Iris pigment epithelial cell (primary cell): ENCODE measurements at places on chromosomes 5 and 9.

DNA sequence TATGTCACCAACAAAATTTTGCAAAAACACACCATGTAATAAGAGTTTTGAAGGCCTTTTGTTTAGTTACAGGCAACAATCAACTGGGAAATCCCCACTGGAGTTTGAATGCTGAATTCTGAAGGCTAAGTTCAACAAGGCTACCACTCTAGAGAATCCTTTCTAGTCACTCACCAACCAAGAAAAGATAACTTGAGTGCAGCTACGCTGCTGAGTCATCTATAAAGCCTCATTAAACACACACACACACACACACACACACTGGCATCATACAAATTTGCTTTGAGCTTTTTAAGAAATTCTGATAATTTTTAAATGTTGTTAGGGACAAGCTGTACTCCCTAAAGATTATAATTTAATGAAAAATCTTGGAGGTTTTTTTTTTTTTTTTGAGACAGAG, 219.6 kb downstream of the DENND1A start:
- peak; percentile 93 for DNase-seq

GRCh38 chr5:149268928-149269557, 2.6 kb upstream of the AFAP1L1 start:
- peak; percentile 56 for DNase-seq

DNA sequence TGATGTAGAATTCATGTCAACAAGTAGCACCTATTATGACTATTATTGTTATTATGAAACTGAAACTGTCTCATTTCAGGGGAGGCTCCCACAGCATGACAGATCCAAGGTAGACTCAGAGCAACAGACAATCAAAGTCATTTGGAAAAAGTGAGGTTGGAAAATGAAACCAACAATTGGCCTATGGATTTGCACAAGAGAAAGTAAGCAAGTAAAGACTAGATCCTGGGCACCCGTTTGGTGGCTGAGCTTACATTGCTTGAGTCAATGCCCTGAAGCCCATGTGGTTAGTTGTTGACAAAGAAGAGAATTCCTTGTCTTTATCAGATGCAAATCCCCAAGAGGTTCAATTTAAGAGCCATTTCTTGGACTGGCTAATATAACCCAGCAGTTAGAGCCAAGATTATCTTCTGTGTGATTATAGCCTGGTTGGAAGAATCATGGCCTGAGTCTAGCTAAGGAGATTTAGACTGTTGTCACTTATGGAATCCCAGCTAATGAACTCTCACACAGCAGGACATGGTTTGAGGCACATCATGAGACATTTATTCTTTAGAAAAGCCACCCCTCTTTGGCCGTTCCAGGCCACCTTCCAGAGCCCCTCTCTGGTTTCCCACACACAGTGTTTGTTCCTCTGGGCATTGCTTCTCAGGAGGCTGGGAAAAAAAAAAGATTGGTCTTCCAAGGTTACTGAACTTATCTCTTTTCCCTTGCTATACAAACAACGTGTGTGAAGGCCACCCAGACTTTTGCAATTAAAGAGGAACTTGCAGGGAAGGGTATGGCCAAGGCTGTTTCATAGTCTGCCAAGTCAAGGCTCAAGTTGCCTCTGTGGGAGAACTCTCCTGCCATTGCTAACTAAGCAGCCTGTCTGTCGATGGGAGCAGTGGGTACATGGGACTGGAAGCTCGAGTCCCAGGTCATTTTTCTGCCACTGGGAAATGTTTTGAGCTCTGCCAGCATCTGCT, 399.5 kb downstream of the ENC1 start:
- DNase-seq: no peak

- no peak for DNase-seq
Observed at GRCh38 chr5:109196823-109197160, 213.0 kb downstream of the PJA2 start.

- no peak for DNase-seq
Observed at GRCh38 chr5:174707671-174708070, 16.7 kb upstream of the MSX2 start.

- DNase-seq: peak; percentile 61
Observed at GRCh38 chr9:79196606-79197005, 375.2 kb upstream of the TLE4 start.
